ENCODE measurements at places on chromosomes 1 and 21.

DNA sequence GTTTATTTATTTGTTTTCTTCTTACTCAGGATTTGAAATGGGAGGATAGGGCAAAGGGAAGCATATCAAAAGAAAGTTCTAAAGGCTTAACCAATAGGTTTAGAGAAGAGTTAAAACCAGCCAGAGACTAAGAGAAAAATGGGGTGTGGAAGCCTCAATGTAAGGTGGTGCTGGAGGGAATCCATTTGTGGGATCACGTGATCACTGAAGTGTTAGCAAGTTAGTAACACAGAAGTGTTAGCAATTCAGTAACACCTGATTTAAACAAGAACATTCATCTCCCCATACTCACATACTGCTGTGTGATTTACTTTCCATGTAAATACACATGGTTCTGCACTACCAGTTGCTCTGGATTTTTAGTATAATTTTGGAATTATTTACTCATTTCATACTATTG, 451.2 kb downstream of the DISC1 start:
- DNase-seq: no peak

- no peak for DNase-seq
Observed at GRCh38 chr1:244204004-244204403, 152.9 kb downstream of the ZBTB18 start.

DNA sequence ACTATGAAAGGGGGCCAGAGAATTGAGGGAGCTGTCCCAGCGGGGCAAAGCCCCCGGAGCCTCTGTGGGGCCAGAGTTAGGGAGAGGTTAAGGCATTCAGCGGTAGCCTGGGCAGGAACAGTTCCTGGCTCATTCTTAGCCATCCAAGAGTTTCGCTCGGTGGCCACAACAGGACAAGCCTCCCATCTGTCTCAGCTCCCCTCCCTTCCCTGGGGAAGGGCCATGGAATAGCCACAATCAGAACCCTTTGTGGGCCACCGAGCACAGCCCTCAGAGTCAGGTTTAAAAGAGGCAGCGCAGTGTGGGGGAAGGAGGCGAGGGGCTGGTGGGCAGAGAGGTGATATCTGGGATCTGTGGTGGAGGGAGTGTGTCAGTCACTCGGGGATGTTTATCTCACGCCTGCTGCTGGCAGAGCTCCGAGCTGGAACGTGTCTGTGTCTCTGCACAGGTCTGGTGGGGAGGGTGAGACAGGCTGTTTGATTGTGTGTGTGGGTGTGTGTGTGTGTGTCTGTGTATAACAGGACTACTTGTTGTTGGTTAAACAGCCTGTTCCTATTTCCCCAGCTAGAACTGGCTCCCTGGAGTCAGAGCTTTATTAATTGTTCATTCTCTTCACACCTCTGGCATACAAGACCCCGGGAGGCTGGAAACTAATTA, 49.6 kb upstream of the GOLT1A start:
- no peak for DNase-seq

GRCh38 chr1:26828411-26828991, 2.0 kb downstream of the ZDHHC18 start:
- DNase-seq: no peak

GRCh38 chr1:10755970-10756521, 40.4 kb downstream of the CASZ1 start:
- peak; percentile 45 for DNase-seq

DNA sequence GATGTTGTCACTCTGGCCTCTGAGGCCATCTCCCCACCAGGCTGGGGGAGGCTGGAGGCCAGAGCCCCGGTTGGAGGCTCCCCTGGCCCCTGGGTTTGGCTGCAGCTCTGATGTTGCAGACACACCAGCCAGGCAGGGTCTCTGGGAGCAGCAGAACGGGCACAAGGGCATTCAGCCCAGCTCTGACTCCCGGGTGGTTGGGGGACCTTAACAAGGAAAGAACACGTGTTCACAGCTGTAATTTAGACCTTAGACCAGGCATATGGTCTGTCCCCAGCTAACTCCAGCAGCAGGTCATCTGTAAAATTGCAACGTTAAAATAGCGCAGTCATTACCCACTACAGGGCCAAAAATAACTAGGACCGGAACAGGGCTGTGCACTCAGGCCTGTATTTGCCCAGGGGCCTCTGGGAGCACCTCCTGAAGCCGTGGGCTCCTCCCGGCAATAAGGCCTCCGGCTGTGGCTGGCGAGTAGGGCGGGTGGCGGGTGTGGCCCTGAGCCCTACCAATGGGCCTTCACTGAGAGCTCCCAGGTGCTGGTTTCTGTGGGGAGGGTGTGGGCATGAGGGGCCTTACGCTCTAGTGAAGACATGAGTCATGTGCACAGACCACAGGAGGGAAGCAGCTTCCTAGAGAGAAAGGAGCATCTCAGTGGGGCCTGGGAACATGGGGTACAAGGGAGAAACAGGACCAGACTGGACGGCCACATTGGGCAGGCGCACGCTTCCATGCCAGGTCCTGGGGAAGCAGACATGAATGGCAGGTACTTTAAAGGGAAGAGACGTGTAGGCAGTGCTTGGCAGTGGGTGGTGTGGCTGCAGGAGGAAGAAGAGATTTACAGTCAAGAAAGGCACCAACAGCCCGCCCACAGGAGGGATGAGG, 6.1 kb downstream of the LDLRAP1 start:
- DNase-seq: peak; percentile 70

DNA sequence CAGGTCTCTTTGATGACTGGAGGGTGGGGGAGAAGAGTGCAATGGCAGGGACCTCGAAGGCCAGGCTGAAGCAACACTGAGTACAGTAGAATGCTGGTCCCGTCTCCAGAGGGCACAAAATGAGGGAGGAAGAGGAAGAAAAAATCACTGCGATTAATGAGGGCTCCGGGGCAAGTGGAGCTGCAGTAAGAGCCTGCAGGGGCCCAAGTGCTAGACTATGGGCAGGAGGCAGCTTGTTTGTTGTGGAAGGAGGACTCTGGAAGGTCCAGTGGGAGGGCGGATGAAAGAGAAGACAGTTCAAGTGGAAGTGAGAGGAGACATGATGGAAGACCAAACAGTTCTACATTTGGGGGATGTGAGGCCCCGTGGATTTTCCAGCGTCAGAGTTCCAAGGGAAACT, 17.4 kb downstream of the TMCC2 start:
- DNase-seq: no peak

DNA sequence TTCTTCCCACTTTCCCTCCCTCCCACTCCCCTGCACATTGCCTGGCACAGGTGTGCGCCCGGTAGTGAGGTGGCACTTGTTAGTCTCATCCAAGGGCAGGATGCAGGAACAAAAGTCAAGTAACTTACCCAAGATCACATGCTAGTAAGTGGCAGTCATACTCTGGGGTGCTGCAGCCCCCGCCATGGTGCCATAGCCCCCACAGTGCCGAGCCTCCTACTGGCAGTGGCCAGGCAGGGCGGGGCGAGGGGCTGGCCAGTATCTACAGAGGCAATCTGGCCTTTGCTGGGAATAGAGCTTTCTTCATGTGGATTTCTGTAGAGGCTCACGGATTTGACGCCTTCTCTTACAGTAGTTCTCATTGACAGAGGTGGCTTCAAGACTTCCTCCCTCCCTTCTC, 26.9 kb downstream of the H6PD start:
- DNase-seq: no peak

DNA sequence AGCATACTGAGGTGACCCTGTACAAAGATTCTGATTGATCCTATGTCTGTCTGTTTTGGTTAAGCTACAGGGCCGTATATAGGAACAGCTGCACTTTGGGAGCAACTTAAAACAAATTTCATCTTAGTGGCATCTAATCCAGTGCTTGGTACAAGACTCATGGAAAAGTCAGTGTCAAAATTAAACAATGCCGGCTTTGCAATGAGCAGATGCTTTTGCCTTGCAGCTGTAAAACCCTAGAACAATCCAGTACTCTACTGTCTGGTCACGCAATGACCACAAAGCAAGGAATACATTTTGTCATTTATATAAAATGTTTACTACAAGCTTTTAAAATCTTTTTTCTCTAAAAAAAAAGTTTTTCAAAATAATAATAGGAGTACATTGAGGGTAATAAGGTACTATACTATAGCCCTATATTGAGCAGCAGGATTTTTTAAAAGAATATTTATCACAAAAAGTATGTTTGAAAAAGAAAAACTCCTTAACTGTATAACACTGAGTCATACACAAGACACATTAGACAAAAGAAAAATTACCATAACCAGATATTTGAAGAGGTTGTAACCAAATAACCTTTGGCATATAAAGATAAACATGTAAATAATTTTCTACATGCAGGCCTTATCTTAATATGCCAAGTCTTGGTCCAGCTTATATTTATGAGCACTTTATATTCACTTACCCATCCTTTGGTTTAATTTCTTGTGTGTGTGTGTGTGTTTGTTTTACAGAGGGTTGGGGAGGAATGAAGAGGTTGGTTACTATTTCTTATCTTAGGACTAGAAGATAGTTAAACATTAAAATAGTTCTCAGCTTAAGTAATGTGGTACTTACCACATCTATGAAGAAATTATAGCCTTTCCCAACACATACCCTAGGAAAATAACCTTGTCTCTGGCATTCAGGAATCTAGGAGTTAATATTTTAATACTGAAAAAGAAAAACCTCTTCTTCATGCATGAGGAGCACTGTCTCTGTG, 262.3 kb downstream of the FAF1 start:
- no peak for DNase-seq

- DNase-seq: no peak
Observed at GRCh38 chr1:203272633-203273205, 32.6 kb upstream of the BTG2 start.

- no peak for DNase-seq
Observed at GRCh38 chr1:82090104-82090503, 289.4 kb downstream of the ADGRL2 start.

- DNase-seq: no peak
Observed at GRCh38 chr1:11132563-11133293, 33.1 kb upstream of the EXOSC10 start.

GRCh38 chr21:46027851-46028493, 46.4 kb downstream of the COL6A1 start:
- no peak for DNase-seq

DNA sequence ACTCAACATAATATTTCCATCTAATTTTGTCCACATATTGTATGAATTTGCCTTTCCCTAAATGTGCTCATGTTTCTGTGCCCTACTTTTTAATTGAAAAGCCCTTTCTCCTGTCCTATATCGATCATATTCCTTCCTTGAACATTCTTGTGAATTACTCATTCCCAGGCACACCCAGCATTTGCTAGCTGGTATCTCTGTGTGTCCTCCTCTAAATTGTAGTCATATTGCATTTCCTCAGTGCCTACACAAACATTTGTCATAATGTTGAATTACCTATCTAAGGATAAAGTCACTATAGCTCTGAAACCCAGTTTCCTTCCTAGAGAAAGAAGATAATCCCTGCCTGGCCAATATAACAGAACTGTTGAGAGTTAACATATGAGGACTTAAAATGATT, 39.6 kb upstream of the TBX15 start:
- no peak for DNase-seq

- DNase-seq: no peak
Observed at GRCh38 chr1:181296180-181296579, 187.1 kb upstream of the CACNA1E start.

DNA sequence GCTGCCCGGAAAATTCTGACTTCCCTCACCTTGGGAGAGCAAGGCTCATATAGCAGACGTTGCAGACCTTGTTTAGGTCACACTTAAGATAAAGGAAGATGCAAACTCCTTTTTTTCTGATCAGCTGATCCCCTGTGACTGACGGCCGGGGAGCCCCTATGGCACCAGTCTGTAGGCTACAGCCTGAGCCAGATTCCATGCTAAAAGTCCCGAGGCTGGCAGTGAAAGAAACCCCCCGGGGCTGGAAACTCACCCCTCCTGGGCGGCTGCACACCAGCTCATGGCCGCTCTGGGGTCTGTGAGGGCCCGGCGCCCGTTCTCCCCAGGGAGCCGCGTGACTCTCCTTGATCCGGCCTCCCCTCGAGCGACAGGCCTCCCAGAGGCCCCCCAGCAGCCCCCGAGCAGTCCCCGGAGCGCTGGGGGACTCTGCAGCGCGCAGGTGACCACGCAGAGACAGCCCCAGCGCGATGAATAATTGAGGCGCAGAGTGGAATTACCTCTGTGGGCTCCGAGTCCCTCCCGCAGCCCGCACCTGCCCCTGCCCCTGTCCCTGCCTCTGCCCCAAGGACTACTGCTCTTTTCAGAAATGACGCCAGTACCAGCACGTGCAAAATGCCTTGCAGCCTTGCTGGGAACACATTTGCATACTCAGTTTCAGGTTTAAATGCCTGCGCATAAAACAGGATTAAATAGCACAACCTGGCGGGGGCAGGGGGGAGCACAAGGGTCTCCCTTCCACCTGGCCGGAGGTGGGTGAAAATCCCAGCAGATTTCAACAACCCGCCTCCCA, 62.6 kb upstream of the CLDN14 start:
- peak; percentile 78 for DNase-seq

DNA sequence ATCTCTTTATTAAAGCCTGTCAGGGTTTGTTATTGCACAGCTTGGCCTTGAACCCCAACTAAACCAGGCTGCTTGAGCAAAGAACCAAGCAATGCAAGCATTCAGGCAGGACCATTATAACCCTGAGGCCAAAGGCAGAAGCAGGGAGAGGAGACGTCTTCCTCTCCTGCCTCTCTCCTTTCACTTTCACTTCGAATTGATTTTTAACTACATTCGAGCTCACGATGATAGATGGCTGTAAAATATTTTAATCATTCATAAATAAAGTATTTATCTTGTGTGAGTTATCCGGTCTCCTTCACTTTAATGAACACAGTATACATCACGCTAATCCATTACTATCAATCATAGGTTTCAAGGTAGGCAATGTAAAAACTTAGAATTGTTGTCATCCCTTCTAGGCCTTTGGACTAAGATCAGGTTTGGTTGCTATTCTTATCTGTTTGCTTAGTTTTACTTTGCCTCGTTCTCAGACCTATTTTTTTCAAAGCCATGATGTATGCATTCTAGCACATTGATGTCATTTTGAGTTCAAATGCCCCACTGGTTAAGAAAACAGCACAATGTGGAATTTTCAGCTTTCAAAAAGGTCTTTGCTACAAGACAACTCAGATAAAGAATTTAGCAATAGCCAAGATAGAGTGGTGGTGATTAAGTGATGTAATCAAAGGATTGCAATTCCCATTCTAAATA, 480.2 kb upstream of the RUNX1 start:
- DNase-seq: peak; percentile 27

GRCh38 chr1:30161953-30162352, 561.4 kb downstream of the MATN1 start:
- no peak for DNase-seq

DNA sequence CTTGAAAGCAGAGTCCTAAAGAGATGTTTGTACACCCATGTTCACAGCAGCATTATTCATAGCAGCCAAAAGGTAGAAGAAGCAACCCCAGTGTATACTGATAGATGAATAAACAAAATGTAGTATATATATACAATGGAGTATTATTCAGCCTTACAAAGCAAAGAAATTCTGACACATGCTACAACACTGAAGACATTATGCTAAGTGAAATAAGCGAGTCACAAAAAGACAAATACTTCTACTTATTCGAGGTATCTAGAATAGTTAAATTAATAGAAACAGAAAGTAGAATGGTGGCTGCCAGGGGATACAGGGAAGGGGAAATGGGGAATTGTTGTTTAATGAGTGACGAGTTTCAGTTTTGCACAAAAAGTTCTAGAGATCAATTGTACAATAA, 23.5 kb downstream of the COP1 start:
- DNase-seq: no peak

- DNase-seq: no peak
Observed at GRCh38 chr1:229310833-229311232, 32.0 kb downstream of the CCSAP start.

GRCh38 chr21:44384968-44385367, 31.5 kb downstream of the TRPM2 start:
- DNase-seq: no peak

Data from germinal center (tissue), 1 donor.